ENCODE measurements at places on chromosomes 3 and 15.

DNA sequence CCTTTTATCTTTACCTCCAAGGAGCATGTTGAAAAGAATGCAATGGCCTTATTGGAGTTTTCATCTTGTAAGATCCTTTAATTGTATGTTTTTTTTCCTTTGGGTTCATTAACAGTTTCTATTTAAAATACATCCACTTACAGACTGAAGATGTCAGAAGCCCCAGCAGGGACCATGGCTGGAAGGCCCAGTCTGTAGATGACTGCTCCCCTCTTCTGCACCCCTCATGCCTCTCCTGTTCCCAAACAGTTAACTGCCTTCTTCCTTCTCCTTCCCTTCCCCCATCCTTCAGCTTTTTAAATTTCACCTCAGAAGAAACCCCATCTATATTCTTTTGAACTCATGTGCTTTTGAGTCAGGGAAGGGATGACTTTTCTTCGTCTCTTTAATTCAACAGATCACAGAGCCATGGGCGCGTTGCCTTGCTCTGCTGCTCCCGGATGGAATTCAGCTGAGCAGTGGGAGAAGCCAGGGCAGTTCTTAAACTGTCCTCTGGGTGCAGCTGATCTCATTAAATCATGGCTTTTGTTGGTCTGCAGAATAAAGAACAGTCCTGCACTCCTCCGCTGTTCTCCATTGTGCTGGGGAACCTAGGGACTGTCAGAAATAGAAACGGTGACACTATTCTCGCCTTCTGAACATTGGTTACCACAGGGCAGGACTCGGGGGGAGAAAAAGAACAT is 71.5 kb upstream of the EIF1B start:
- DNase-seq: no peak

DNA sequence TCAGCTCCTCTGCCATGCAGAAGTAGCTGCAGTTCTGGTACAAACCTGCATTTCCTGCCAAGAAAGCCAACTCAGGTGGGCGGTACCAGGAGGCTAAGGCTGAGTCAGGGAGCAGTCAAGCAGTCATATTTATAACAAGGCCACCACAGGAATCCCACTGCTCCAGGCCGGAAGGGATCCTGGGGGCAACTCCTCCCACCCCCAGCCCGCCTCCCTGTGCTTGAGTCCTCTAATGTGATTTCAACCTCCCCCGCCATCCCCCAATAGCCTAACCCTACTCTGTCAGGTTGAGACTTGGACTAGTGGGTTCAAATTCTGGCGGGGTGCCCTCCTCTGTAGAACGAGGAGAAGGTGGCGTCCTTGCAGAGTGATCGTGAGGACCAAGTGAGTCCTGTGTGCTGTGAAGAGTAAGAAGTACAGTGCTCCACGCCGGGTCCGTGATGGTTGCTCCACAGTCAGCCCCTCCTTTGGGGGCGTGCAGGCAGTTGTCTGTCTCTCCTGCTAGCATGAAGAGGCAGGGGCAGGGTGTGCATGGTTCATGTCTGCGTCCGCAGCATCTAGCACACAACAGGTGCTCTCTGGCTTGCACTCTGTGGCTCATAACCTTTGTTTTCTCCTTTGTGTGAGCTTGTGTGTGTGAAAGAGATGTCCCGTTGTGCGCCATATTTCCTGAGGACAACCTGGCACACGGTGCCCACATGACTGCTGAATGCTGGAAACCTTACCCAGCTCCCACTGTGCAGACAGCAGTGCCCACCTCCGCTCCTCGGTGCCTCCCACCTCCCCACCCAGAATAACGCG is 78.3 kb downstream of the SMAD6 start:
- no peak for DNase-seq

DNA sequence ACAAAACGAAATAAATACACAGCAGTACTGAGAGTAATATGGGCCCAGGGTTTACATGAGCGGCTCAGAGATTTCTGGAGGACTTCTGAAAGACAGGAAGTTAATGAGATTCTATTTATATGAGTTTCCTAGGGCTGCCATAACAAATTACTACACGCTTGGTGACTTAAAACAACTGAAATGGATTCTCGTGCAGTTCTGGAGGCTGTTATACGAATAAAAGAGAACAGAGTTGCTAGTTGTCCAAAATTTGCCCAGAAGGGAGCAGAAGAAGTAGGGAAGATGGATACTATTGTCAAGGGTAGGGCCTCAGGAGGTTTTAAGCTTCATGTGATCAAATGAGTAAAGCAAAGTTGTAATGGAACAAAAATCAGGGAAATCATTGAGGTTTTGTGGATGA is 173.1 kb upstream of the LYSMD4 start:
- no peak for DNase-seq

- no peak for DNase-seq
Observed at GRCh38 chr3:122312826-122313225, 12.2 kb upstream of the CSTA start.

- DNase-seq: no peak
Observed at GRCh38 chr15:95439922-95440376, 890.6 kb upstream of the NR2F2 start.

DNA sequence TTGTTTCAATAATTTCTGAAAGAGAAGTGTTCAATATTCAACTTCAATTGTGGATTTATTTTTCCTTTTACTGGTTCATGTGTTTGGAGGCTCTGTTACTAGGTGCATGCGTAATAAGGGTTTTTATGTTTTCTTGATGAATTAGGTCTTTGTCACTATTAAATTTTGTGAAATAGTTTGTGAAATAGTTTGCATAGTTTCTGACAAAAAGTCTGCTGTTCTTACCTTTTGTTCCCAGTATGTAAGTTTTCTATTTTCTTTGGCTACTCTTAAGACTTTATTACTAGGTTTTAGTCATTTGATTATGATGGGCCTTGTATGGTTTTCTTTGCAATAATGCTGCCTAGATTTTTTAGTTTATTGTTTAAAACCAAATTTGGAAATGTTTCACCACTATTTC is 38.0 kb downstream of the MEF2A start:
- no peak for DNase-seq

DNA sequence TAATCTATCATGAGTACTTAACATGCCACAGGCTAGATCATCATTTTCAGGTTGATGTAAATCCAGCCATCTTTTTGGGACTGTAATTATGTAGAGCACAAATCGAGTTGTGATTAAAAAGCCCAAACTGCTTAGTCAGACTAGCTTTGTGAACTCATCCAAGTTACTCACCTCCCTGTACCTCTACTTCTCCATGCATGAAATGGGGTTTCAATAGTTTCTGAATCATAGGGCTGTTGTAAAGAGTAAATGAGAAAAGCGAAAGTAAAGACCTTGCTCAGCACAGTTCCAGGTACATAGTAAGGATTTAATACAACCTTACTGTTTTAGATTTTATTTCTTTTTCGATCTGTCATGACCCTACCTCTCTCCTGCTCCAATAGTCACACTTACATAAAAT is 85.6 kb upstream of the GAP43 start:
- no peak for DNase-seq

GRCh38 chr3:149016669-149017541 is 25.6 kb downstream of the GYG1 start:
- no peak for DNase-seq

DNA sequence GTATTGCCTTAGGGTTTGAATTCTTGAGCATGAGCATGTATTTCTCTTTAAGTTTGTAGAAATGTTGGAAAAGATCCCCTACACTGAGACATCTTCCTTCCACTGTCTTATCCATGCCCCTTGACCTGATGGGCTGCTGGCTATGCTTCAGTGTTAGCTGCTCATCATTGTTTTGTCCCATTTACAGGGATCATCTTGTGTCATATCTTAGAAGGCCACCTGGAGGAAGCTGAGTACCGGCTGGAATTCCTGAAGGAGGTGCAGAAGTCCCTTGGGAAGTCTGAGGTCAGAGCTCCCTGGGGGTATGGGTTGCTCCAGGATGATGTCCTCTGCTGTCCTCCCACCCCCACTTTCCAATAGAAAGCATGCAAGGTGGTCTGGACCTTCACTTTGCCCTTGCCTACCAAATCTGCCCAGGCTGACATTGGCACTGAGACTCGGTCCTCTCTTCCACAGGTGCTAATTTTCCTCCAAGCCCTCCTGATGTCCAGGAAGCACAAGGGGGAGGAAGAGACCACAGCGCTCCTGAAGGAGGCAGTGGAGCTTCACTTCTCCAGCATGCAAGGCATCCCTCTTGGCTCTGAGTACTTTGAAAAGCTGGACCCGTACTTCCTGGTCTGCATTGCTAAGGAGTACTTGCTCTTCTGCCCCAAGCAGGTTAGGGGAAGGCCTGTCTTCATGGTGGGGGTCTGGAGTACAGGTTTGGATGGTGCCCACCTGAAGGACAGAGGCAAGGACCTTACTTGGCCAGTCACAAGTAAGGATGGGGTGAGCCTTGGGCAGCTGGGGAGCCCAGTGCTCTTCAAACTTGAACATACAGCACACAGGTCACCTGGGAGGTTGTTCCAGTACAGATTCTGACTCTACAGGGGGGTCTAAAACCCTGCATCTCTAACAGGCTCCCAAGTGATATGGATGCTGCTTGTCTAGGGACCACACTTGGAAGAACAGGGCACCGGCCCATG is 17.7 kb downstream of the TTC21A start:
- no peak for DNase-seq

GRCh38 chr15:99478977-99479376 is 86.8 kb upstream of the MEF2A start:
- DNase-seq: no peak

GRCh38 chr3:128882719-128883118 is 3.3 kb downstream of the ACAD9 start:
- DNase-seq: no peak

DNA sequence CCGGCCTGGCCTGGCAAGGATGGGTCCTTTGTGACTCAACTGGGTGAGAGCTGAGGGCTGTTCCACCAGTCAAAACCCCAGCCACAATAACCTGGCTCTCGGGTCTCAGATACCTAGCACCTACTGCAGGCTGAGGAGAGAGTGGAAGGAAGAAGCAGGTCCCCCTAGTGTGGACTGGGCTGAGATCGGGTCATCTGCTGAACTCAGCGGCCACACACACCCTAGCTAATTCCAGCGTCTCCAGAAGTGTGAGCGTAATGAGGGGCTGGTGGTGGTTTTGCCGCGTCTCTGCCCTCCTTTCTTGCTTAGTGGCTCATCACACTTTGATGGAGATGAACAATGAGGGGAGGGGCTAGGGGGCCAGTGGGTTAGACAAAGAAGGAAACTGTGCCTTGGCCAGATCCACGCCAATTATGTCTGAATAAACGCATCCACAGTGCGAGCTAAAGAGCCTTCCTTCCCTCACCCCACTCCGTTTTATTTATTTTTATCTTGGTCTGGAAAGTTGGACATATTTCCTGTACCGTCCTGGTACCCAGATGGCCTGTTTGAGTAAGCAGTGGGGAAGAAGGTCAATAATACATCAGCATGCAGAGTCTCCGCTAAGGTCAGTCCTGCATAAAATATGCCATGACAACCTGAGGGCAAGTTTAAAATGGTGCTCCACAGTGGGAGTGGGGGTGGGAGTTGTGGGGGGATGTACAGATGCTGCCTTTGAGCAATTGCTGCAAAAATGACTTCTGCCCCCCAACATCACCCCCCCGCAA is 370.0 kb downstream of the WDR72 start:
- DNase-seq: no peak

DNA sequence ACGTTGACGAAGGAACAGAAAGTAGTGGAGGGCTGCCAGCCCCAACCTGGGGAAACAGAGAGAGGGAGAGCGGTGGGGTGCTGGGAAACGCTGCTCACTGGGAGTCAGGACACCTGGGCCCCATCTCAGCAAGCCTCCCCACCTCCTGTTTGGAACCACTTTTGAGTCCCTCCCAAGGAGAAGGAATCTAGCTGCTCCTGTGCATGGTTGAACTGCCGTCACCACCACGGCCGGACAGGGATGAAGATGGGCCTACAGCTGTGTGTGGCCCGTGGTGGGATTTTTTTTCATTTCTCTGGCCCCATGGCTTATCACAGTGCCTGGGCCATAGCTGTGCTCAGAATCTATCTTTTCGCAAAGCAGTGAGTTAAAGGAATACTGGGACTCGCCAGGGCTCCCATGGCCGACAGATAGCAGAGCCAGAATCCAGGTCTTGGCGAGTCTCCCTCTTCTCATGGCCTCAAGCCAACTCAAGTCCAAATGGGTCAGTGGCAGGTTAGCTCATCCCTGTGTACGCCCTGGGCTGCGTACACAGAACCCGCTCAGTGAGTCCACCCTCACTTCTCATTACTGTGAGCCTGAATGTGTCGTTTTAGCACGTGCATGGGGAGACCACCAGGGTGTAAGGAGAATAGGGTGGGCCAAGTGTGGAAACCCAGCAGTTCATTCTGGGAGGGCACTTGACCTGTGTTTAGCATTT is 271.2 kb downstream of the FAM43A start:
- no peak for DNase-seq

- DNase-seq: no peak
Observed at GRCh38 chr15:78358102-78358870, 18.1 kb downstream of the CRABP1 start.

- no peak for DNase-seq
Observed at GRCh38 chr15:48397841-48398240, 66.6 kb downstream of the DUT start.

- no peak for DNase-seq
Observed at GRCh38 chr3:190041333-190042041, 79.2 kb downstream of the P3H2 start.

- no peak for DNase-seq
Observed at GRCh38 chr15:65044724-65045481, at the start of gene SLC51B. Gene SLC51B (plus strand): TSS chr15:65045387. CDS start chr15:65050005, 4,618 bp downstream.

DNA sequence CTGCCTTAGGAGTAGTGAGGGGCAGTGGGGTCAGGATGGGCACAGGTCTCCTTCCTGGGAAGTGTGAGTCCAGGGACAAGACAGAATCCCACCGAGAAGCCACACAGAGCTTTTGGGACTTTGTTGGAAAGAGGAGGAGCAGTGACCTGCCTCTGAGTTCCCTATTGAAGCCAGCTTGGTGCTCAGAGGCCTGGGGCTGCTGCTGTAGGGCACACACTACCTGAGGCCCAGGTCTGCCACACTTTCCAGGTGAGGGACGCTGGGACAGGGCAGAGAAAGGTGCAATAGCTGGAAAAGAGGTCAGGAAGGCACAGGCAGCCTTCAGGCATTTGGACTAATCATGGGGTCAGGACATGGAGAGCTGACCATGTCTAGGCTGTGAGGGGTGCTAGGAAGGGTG is 67.7 kb downstream of the SCN5A start:
- DNase-seq: no peak

DNA sequence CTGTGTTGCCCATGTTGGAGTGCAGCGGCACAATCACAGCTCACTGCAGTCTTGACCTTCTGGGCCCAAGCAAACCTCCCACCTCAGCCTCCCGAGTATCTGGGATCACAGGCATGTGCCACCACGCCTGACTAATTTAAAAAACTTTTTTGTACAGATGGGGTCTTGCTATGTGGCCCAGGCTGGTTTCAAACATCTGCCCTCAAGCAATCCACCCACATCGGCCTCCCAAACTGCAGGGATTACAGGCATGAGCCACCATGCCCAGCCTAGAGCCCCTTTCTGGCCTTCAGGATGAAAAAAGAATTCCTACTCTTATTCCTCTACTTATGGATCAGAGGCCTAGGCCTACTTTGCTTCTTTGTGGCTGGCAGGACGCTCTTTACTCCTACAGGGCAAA is 39.6 kb downstream of the CHAC1 start:
- DNase-seq: no peak

- DNase-seq: no peak
Observed at GRCh38 chr3:100465892-100466777, 26.3 kb upstream of the TMEM45A start.
